T-helper 2 cell treated with Interferon-gamma antibody and Interleukin-4, amounts not matched to agents 100 ng/mL and 5 ng/mL, for 36 hours (primary cell): ENCODE measurements at places on chromosomes 3 and 15. TPM values are rescaled to one million over a fixed set of nuclear protein-coding genes. Genes with fewer than 3 reads are reported as not detected.

PODXL2 gene
- total RNA-seq, result 2.2 and 2.9 TPM in 2 replicates

FAM81A gene
- total RNA-seq, result 1.2 and 1.4 TPM in 2 replicates

CSTA gene
- not detected in 2 replicates for total RNA-seq

SNAPC5 gene
- 22.3 and 23.1 TPM in 2 replicates for total RNA-seq

GOLGA8T gene
- total RNA-seq, result 0.14 TPM in 1 of 2 replicates, not detected in the other

AHSG gene
- not detected in 2 replicates for total RNA-seq

MME gene
- total RNA-seq, result not detected in 2 replicates

ADAMTSL3 gene
- total RNA-seq, result 0.07 TPM in 1 of 2 replicates, not detected in the other

ITGA11 gene
- total RNA-seq, result 0.64 and 1.0 TPM in 2 replicates

PLAAT1 gene
- total RNA-seq, result not detected in 2 replicates

GOLGA6L7 gene
- total RNA-seq, result not detected in 2 replicates

CASR gene
- total RNA-seq, result 0.02 TPM in 1 of 2 replicates, not detected in the other

ROPN1 gene
- not detected in 2 replicates for total RNA-seq

DISP2 gene
- 0.32 and 0.52 TPM in 2 replicates for total RNA-seq
